Heart right ventricle (tissue), 16 donors: ENCODE measurements at places on chromosomes 7 and 10. TPM values are rescaled to one million over a fixed set of nuclear protein-coding genes. Genes with fewer than 3 reads are reported as not detected.

DNA sequence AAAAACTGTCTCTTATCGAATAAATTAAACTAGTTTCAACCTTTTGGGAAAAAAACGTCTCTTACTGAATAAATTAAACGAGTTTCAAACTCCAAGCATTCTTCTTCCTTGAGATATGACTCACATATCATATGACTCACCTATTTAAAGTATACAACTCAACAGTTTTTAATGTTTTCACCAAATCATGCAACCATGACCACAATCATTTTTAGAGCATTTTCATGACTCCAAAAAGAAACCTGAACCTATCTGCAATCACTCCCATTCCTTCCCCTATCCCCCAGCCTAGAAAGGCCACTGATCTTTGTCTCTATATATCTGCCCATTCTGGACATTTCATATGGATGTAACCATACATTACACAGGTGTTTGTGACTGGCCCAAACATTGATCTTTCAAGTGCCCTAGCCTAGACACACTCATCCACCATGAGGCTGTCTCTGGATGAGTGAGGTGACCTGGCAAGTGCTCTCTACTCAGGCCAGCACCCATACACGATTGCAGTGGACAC lies 115.3 kb downstream of the PIP4K2A start:
- DNase-seq: no peak

The AKR1D1 gene
- total RNA-seq: not detected

DNA sequence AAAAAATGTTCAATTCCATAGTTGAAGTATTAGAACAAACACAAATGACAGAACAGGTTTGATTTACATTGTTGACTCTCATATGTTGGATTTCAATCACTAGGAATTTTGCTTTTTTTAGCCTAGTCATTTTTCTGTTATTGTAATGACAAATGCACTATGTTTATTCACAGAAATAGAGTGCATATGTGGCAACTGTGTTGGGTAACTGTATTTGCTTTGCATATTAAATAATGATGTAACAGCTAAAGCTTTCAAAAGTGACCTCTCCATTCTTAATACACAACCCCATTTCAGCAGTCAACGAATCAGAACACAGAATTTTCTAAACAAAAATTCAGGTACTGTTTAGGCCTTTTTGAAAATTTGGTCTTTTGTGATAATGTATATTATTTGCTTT lies 54.0 kb upstream of the SLC26A5 start:
- no peak for DNase-seq

DNA sequence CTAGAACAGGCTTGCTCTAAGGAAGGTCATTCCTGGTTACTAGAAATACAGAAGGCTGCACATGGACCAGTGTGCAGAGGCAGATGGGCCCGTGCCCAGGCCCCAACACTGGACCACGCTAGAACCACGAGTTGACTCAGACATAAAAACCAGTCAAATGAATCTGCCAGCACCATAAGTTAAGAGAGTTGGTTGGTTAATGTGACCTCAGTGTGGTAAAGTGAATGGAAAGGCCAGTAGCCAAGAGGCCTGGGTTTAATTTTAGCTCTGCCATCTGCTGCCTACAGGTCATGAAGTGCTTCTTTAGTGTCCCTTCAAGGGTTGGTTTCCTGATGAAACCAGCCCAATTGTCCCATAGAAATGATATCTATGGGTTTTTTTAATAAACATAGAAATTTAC lies 329.6 kb upstream of the NRP1 start:
- DNase-seq: no peak
